Spleen (tissue), 13 donors: ENCODE measurements at places on chromosomes 11 and 22. TPM values are rescaled to one million over a fixed set of nuclear protein-coding genes. Genes with fewer than 3 reads are reported as not detected.
A peak's percentile ranks its signal among the peaks of the same experiment; 100 is the strongest.

Gene OR8D1
- not detected for total RNA-seq

Gene CDC42EP2
- 22.2 TPM for total RNA-seq

Gene TRPM5
- total RNA-seq: 0.16 TPM

Gene CHRM1
- total RNA-seq: not detected

Gene GVQW3
- total RNA-seq: 5.4 TPM

Gene PLAAT5
- total RNA-seq: 0.33 TPM

- no peak for DNase-seq
Measured at GRCh38 chr11:115251126-115251525, 253.1 kb downstream of the CADM1 start.

DNA sequence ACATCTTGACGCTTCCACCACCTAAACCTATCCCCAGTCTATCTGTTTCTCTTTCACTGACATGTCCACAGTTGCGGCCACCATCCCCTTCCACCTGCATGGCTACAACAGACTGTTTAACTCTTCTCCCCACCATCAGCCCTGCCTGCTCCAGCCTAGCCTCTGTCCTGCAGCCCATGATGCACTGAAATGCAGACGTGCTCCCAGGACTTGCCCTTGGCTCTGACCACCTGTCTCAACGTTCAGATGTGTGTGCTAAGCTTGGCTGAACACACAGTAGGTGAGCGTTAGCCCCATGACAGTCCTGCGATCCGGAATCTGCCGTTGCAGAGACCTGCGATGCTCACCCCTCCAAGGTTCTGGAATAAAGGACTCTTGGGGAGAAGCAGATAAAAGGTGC lies 22.7 kb downstream of the CBX7 start:
- no peak for DNase-seq

GRCh38 chr11:78651923-78652842 lies 77.5 kb upstream of the NARS2 start:
- no peak for DNase-seq

- no peak for DNase-seq
Measured at GRCh38 chr22:49216579-49216978, 611.1 kb downstream of the BRD1 start.

DNA sequence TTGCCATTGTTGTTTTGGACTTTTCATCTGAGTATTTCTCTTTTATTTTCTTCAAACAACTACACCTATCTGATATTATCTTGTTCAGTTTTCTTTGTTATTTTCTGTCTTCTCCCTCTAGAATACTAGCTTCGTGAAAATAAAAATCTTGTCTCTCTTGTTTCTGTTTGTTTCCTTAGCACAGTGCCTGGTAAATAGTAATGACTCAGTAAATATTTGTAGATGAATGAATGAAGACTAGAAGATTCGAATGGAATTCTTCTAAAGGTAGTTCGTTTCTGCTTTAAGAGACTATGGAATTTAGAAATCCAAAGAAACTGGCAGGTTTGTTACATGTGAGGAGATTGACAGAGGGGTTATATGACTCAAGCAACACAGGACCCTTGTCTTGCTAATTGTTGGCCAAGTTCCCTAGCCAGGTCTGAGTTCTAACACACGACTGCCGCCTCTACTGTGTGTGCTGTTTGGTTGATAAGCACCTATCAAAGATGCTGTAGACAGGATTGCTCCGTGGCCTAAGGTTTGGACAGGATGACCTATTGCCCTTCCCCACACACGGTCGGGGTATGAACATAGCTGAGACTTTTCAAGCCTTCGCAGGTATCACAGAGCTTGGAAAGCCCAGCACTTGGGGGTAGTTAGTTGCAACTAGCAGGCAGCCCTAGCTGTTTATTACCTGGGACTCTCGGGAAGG lies 831 bp upstream of the TMEM135 start:
- DNase-seq: no peak

DNA sequence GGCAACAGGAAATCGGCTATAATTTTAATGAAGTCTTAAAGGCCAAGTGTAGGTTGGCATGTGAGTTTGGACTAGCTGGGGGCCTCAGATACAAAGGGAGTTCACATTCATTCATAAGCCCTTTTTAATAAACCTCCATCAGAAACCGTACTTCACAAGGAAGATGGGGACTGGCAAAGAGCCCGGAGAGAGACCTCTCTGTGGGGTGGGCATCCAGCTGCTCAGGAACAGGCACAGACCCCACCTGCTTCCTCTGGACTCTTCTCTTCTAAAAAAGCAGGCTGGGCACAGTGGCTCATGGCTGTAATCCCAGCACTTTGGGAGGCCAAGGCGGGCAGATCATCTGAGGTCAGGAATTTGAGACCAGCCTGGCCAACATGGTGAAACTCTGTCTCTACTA lies 3.9 kb upstream of the ARFGAP3 start:
- DNase-seq: no peak

DNA sequence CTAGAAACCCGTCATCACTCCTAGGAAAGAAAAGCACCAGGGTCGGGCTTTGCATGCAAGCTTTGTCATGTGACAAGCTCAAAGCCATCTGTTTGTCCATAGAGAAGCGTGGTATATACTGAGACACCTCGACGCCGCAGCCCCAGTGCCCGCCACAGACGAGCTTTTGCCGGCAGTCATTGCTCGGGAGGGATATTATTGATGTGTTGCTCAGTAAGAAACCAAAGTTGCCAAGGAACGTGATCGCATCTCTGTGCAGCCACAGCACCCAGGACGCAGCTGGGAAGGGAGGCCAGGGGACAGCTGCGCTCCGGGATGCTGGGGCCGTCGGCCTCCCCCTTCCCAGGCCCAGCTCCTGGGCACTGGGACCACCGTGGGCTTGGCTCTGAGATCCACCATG lies 89.5 kb upstream of the KCNQ1OT1 start:
- DNase-seq: peak; percentile 48

DNA sequence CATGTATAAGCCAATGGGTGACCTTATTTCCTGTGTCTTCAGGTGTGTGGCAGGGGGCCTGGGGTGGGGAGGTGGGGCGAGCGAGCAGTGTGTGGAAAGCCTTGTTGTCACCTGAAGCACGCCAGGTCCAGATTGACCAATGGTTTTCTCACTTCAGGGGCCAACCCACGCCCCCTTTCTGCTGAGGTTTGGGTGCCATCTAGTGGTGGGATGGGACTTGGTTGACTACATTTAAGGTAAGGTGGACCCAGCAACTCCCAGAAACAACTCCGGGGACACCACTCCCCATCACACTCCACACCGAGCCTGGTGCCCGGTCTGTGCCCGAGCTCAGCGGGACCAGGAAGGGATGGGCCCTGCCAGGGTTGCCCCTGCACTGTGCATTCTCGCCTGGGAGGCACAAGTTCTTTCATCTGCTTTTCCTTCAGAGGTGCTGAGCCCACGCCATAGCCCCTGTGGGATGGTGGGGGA lies 40.0 kb downstream of the TPCN2 start:
- no peak for DNase-seq

DNA sequence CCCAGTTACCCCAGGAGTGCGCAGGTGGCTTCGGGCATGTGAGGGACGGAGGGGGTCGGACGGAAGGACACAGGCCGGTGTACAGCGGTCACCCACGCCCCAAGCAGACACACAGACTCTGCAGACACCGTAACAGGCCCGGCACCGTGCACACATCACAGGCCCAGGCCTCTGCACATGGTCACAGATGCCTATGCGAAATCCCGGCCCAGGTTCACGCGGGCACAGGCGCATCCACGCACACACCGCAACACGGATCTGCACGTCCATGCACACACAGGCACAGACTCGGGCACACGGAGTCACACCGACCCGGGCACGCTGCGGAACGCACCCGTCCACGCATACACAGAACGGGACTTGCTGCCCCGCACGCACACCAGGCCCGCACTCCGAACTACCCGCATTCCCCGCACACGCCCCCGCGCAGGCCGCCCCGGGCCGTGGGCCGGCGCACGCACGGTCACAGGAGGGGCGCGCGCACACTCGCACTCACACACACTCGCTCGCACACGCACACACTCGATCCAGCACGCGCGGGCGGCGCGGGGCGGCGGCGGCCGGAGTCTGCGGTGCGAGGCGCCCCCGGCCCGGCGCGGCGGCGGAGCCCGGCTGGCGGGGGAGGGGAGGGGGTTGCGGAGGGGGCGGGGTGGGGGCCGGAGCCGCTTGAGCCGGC lies at the start of gene MGAT3:
Gene MGAT3 (plus strand): TSS at position 491 of the 676 bp plus-strand sequence. CDS start 30,336 bp downstream, outside the sequence.
- peak; percentile 73 for DNase-seq

DNA sequence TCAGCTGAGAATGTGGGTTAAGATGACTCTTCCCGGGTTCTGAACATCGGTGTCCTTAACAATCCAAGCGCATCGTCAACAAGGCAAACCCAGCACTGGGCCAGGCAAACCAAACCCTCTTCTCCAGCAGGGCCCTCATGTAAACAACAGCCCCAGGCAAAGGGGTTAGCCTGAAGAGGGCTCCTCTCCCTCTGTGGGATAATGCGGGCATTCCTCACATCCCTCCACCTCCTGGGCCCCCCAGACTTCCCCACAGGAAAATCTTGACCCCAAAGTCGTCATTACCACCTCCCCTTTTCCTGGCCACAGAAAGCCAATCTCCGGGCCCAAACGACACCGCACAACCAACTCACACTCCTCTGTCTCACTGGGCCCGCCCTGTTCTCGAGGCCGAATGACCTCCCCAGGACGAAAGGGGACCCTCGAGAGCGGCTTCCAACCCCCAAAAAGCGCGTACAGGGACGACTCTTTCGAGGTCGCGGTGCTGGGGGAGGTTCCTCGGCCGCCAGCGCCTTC lies 566 bp downstream of the DDB1 start:
- DNase-seq: no peak

DNA sequence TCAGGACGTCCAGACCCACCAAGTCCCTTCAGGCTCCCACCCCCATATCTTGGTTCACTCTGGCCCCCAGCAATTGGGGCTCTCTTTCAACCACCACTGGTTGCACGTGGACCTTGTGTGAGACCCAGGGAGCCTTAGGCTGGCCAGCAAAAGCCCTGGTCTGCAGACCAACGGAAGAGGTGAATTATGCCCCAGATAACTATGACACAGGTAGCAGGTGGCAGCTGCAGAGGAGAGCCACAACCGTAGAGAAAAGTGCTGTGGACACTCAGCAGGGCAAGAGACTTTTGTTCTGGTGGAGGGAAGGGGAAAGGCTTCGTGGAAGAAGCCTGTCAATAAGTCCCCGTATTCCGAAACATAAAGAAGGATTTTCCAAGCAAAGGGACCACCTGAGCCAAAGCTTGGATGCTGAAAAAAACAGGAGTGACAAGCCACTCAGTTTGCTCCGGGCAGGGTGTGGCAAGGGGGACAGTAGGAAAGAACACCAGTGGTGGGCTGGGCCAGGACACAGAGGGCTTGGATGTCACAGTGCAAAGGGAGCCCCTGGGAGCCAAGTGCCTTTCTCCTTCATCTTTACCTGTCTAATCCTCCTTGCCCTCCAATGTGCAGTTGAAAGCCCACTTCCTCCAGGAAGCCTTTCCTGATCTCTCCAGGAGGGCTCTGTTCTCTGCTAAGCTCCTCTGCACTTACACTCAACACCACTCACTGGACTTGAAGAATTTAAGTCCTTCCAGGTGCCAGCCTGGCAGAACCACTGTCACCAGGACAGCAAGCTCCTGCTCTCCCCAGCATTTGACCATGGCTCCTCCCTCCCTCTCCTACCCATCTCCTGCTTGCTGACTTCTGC lies 264.7 kb downstream of the BUD13 start:
- DNase-seq: peak; percentile 52

GRCh38 chr11:61969838-61970662 lies 2.6 kb upstream of the FTH1 start:
- DNase-seq: no peak

GRCh38 chr11:19241260-19242178 lies 774 bp upstream of the E2F8 start:
- DNase-seq: peak; percentile 91

GRCh38 chr11:107478922-107479321 lies 21.3 kb upstream of the CWF19L2 start:
- DNase-seq: no peak

DNA sequence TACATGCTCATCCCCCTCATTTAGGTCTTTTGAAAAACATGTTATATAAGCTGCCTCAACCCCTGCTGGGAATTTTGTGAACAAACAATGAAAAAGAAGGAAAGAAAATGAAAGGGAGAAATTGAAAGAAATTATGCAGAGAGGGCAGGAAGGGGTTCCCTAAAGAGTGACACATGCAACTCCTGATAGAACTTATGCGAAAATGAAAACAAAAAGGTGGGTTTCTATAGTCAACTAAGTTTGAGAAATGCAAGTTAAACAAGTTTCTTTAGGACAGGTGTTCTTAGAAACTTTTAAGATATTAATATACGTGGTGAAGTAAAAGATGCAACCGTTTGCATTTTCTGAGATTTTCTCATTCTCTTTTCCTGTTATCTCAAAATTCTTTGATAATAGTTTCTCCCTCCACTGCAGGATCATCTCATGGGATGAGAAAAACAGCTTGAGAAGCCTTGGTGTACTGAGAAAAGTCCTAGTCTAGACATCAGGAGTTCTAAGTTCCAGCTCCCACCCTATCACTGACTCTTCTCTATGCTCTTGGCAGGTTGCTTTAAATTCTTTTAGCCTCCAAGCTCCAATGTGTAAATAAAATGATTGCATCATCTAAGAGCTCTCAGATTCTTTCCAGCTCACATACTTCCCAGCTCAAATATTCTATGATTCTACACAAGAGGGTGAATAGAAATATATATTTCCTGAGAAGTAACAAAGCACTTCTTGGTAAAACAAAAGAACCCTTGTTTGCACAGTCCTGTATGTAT lies 109.2 kb downstream of the FAM76B start:
- no peak for DNase-seq

DNA sequence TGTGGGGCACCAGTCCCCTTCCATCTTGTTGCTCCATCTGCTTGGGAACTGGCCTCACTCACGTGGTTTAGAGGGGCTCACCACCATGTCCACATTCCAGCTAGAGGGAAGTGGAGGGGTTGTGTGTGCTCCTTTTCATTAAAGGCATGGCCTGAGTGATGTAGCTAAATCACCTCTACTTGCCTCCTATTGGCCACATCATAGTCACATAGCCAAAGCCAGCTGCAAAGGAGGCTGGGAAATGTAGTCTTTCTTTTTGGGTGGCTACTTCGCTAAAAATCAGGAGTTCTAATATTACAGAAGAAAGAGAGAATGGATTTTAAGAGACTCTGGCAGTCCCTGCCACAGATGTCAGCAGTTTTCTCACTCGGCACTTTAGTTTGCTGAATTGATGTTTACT lies 63.0 kb upstream of the ALX4 start:
- no peak for DNase-seq

- DNase-seq: peak; percentile 98
Measured at GRCh38 chr11:57324886-57325734, at the start of gene TNKS1BP1. TSS of gene TNKS1BP1 (minus strand) at chr11:57324952. CDS start at chr11:57321885, 3,067 bp downstream.

DNA sequence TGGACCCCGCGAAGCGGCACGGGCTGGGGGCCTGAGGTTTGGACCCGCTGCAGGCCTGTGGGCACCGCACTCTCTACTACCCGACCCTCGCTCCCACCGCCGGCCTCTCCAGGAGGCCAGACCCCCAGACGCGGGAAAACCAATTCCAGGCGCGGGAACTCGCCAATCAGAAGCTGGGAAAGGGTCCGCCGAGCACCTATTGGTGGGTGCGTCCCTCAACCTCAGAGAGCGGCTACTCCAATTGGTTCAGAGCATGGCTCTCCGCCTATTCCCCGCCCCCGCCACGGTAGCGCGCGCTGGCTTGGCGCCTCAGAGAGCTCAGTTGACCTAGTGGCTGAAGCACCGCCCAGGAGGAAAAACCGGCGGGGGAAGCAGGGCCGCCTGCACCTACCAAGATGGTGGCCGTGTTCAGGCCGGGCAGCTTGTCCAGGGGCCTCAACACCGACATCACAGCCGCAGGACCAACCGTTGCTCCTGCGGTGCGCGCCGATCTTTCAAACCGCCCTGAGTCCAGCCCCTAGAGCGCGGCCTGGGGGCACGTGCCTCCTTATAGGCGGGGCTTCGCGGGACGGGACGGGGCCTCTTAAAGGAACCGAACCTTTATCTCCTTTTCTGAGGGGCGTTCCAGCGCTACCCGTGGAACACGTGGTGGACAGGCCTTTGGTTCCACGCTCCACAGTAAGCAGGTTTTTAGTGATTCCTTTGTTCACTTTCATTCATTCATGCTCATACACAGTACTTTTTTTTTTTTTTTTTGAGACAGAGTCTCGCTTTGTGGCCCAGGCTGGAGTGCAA lies at the start of gene CENPM:
Gene CENPM (minus strand): TSS at position 524 of the 795 bp plus-strand sequence. CDS start 76 bp downstream, at position 448.
- DNase-seq: peak; percentile 97
